GM04504 (cell line): ENCODE measurements at places on chromosomes 5 and 9.
A peak's percentile ranks its signal among the peaks of the same experiment; 100 is the strongest.

DNA sequence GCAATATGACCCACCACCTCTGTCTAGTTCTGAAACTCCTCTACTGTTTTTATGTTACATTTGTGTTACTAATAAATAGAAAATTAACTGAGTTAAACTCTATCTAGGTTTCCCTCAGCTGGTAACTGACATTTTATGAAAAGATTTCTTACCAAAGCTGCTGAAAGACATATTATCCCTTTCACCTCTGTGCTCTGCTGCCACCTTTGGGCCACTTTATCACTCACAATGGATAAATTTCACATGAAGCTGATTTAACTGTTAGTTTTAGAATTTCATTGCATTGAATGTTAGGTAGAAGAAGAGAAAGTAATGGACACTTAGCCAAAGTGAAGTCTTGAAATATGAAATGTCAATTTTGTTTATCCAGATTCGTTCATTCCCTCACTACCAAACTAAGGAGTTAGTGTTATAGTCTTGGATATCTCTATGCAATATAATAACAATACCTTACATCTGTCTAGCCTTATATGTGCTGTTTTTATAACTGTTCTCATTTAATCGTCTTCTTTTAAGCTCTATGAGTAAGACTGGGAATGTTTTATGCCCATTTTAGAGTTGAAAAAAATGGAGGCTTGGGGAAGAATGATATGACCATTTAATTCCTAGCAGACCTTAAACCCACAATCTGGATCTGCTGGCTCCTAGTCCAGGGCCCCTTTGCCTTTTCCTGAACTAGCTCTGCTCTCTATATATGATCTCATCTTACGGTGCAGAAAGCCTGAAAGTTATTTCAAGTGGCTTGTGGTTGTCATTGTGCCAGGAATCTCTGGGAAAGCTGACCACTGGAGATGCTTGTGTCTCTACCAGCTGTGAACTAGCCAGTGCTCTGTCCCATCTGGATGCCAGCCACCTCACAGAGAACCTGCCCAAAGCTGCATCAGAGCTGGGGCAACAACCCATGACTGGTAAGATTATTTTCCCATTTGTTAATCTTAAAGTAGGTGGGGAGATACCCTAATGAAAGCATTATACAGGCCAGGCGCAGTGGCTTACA is 97.1 kb downstream of the GOLPH3 start:
- peak; percentile 22 for DNase-seq

DNA sequence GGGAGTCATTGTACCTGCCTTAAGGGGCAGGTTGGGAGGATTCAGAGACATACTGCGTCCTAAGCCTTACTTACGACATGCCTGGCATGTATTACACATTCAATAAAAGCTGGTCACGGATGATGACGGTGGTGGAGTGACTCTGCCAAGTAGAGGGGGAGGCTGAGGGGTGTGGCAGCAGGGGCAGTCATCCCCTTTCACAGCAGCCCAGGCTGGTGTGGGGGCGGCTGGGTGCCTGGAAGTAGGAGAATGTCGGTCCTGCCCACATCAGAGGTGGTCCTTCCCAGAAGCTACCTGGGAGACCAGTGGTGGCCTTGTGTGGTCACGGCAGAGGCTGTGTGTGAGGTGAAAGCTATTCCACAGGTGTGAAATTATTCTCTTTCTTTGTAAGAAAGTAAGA is 8.9 kb downstream of the ZBTB34 start:
- DNase-seq, result no peak

DNA sequence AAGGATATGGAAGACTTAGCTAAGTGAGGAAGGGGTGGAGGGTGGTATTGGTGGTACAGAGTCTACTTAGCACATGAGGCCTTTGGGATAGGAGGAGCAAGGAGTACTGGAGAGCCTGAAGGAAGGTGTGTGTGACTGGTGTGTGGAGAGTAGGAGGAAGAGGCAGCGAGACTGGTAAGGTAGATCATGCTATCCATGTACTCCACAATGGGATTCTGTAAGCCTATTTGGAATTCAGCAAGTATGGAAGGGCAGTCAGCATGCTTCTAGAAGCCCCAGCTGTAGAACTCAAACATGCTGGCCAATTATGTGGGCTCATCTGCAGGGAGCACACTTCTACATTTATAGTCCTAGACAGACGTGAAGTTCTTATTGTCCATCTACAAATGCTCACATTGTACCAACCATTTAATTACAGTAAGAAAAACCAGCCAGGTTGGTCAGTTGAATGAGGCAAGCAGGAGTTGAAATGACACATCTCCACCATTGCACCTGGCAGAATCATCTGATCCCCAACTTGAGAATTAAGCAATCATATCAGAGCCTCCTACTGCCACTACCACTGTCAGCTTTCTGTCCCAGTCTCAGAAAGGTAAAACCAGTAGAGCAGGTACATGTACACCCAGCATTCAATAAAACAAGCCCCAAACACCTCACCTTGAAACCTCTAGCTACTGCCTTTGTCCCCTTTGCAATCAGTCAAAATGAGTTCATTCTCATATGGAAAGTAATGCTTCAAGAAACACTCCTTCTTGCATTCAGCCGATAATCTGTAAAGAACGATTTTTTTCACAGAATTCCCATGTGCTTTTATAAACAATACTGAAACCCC is 60.9 kb upstream of the GLRX start:
- DNase-seq, result no peak

DNA sequence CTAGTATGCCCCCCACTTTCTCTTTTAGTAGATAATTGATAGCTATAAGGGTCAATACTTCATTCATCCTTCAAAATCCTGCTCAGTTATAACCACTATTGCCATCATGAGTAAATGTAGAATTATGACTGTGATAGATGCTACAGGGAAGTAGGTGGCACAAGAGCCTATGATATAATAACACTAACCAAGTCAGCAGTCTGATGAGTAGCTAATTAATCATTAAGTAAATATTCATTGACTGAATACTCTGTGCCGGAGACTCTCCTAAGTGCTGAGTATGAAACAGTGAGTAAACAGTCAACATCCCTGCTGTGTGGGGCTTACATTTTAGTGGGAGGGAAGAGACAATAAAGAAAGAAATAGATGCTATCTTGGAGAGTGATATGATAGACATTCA is 430.3 kb upstream of the ZNF462 start:
- no peak for DNase-seq

DNA sequence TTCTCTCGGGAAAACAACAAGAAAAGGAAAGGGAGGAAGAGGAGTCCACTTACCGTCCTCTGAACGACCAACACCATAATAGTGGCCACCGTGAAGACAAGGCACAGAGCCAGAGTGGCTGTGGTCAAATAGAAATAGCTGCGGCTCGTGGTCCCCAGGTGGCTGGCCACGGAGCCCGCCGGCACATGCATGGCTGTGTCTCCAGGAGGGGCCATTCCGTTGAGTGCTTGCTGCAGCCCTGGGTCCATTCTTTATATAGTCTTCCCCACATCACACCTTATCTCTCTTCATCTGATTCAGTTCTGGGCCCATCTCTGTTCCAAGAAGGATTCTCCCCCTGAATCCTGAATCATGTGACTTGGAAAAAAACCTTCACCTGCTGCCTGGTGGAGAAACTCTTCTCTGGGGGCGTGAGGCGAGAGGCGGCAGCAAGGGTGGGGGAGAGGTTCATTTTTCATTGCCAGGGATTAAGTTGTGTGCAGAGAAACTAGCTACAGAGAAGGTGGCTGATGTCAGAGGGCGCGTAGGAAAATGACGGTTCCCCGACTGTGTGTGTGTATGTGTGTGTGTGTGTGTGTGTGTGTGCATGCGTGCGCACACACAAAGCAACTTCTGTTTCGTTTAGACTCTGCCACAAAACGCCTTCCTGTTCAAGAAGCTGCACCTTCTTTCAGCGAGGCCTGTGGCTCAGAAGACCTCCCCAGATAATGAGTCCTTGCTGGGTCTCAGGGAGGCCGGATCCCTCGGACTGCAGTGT is at the start of gene TNFSF8:
TSS of gene TNFSF8 (minus strand) at position 536 of the 757 bp plus-strand sequence. CDS start at position 248, 288 bp downstream.
- no peak for DNase-seq

DNA sequence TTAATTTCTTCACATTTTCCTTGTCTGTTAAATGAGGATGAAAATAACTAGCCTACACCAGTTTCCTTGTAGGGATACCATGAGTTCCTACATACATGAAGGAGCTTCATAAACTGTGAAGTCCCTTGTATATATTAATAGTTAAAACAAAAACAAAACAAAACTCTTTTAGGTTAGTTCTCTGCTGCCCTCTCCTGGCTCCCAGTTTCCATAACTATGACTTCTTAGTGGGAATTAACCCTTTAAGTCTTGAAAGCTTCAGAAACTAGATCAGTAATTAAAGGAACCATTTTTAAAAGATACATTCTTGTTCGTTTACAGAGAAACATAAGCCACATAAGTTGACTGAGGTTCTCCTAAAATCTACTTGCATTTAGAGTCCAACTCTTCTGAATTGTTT is 500.0 kb upstream of the C9orf72 start:
- no peak for DNase-seq

DNA sequence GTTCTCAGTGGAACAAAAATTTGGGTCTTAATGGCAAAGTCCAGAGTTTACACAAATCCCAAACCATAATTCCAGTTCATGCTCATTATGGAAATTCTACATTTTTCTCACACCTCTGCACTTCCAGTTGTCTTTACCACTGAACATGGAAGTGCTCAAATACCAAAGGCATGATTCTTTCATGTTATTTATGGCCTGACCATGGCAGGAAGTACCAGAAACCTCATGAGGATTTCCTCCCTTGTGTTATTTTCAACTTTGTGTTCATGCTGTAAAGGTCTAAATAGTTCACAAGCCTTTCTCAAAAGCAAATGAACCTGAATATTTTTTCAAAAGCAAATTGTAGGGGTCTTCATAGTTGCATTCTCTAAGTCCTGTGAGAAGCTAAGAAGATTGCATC is 82.0 kb upstream of the ITGA1 start:
- no peak for DNase-seq

DNA sequence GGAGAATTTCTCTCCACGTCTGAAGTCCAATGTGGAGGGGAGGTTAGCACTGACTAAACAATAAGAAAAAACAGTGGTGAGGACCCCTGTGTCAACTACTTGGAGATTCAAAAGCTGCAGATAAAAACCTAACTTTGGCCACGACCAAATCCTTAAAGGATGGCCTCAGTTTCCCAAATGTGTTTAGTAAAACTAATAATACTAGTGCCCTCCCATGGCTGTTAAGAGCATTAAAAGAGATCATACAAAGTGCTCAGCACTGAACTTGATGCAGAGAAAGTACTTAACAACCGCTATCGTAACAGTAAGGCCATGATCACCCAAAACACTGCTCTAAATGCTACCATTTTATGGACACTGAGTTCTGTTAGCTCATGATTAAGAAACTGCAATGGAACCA is 288.4 kb downstream of the EBF1 start:
- no peak for DNase-seq

GRCh38 chr9:20353931-20354652 is 268.2 kb downstream of the MLLT3 start:
- DNase-seq, result no peak

DNA sequence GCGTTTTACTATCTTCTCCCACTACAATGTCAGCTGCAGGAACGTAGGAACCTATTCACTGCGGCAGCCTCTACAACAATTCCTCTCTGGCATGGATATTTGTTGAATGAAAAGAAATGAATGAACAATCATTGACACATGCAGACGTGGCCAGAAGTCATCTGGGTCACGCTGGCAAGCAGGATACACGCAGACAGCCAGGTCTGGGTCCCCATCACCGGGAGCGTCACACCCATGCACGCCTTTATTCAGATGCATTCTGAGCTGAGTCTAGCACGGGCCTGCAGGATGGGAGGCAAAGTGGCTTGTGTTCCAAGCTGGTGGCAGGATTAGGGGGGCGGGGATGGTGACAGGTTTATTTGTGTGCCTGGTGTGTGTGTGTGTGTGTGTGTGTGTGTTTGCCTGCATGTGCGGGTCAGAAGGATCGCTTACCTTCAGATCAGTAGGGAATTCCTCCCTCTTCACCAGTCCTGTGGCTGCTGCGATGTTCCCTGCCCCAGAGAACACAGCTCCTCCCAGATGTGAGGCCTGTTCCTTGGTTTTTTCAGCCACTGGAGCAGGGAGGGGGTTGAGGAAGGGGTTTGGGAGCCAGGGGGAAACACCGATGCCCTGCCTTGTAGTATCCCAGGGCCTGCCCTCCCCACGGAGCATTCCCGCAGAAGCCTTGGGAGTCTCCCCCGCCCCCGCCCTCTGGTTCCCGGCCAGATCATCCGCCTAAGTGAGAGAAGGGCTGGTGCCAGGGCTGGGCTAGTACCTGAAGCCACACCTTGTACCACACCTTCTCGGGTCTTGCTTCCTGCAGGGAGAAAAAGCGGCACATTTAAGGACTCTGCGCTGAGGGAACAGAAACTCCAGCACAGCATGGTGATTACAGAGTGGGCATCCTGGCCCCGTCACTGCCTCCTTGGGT is 4.1 kb downstream of the SNCB start:
- no peak for DNase-seq

GRCh38 chr5:170614720-170615119 is 110.9 kb downstream of the KCNIP1 start:
- no peak for DNase-seq

DNA sequence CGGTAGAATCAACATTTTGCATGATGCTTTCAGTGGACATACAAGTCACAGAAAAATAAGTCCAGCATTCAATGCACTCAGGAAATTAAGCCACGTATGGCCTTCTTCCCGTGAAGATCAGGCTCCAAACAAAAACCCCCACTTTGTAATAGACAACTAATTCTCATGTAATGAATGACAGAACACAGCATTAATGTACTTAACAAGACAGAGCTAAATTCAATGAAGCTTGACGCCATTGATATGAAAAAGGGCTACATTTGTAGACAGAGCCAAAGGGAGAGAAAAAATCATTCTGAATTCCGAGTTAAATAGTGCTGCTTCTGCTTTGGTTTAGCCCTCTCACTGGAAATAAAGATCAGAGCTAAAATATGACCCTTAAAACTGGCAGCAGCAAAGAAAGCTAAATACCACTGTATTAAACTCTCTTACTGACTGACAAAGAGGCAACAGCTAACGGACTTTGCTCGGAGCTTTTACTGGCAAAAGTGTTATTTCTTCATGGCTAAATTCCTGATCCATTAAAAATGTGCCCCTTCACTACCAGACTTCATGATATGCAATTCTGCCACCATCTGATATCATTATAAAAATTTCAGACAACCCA is 250.5 kb downstream of the BNC2 start:
- DNase-seq, result no peak

GRCh38 chr9:4243113-4243512 is 56.8 kb downstream of the GLIS3 start:
- DNase-seq, result no peak

- no peak for DNase-seq
Measured at GRCh38 chr5:15897656-15898055, 281.9 kb downstream of the MARCHF11 start.

DNA sequence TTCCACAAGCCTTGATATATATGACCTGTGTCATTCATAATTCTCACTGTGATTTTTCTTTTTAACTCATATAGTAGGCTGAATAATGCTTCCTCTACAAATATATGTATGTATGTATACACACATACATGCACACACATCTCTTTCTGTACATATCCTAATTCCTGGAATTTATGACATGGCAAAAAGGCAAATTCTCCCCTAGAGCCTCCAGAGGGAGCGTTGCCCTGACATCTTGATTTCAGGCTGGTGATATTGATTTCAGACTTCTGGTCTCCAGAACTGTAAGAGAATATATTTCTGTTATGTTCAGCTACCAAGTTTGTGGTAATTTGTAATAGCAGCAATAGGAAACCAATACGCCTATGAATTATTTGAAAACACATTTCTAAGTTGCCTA is 166.6 kb upstream of the GAS1 start:
- DNase-seq, result no peak

- DNase-seq, result no peak
Measured at GRCh38 chr5:120538644-120539043, 74.5 kb downstream of the PRR16 start.
